ENCODE measurements at places on chromosomes 7 and 10. TPM values are rescaled to one million over a fixed set of nuclear protein-coding genes. Genes with fewer than 3 reads are reported as not detected.

The FAM107B gene
- 239 TPM for total RNA-seq

The CDHR1 gene
- total RNA-seq = 1.1 TPM

The TNPO3 gene
- total RNA-seq = 39.9 TPM

The DDC gene
- total RNA-seq = not detected

The UBTD1 gene
- total RNA-seq = 2.4 TPM

The CTNNA3 gene
- not detected for total RNA-seq

The PKD2L1 gene
- not detected for total RNA-seq

DNA sequence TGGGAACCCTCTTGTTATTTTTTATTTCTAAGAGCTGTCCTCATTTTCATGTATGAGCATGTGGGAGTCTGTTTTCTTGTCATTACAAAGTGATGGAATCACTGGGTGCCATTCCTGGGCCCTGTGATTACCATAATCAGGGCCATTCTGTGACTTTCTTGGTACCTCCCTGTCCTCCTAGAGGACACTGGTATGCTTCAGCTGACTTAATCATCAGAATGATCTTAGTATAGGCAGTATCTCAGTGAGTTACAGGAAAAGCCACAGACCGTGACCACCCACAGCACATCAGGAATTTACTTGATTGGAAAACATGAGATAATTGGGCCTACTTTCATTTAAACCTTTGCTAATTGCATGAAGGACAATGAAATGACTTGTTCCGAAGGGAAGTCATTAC lies 7.2 kb downstream of the NOM1 start:
- DNase-seq = no peak

DNA sequence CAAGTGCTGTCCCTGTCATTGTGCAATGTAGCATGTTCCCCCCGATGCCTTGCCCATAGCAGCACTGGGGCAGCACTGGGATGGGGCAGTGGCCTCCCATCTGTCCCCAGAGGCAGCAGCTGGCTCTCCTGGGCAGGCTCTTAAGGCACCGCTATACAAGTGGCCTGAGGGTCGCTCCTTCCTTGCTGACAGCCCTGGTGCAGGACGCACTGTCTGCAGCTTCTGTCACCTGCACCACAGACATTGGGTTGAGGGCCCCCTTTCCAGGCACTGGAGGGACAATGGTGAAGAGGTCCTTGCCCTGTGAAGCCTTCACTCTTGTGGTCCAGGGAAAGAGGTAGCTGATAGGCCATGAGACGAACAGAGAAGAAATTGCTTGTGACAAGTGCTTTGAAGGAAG lies 10.6 kb downstream of the CPSF4 start:
- DNase-seq = no peak

GRCh38 chr7:2734751-2735571 lies 47.0 kb downstream of the AMZ1 start:
- peak; percentile 11 for DNase-seq

DNA sequence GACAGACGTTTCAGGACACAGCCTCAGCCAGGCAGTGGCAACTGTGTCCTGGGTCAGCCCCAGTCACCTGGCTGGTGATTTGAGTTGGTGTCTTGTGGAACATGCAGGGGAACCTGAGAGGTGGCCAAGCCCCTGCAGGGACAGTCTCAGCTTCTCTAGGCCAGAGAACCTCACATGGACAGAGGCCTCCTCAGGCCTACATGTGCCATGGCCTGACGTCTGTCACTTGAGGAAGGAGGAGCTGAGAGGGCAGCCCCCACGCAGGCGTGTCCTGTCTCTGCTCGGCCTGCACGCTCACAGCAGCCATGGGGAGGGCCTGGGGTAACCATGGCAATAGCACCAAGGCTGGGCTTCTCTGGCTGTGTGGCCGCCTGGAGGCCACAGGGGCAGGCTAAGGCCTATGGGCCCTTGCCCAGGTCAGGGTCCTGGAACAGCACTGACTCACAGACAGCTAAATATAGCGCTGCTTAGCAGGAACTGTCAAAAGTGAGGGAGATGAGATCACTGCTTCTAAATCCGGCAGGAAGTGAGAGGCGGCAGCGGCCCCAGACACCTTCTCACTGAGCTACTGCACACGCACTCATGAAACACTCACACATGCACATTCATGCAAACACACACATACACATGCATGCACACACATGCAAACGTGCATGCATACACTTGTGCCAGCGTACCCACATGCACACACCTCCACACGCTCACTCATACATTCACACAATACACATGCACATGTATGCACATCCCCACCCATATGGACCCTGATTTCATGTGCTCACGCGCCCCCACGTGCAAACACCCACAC lies 57.0 kb downstream of the YKT6 start:
- DNase-seq = peak; percentile 52

GRCh38 chr7:100163006-100163531 lies 4.5 kb upstream of the TRAPPC14 start:
- no peak for DNase-seq

DNA sequence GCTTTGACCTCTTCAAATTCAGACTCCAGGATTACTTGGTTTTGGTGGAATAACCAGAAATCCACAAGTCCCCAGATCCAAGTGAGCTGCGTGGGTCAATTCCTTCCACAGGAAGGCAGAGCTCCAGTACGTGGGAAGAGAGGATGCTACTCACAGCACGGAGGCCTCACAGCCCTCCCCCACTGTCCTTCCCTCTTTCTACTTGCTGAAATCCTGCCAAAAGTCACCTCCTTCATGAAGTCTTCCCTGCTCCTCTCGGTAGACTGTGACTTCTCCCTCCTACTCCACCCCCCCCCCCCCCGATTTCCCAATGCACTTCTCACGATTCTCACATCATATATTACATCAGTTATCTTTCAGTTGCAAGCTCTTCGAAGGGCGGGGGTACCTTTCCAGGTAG lies 12.3 kb downstream of the CAMK2G start:
- DNase-seq = no peak

- DNase-seq = peak; percentile 57
These were observed 11.5 kb upstream of the OGA start for GRCh38 chr10:101829561-101830315.

DNA sequence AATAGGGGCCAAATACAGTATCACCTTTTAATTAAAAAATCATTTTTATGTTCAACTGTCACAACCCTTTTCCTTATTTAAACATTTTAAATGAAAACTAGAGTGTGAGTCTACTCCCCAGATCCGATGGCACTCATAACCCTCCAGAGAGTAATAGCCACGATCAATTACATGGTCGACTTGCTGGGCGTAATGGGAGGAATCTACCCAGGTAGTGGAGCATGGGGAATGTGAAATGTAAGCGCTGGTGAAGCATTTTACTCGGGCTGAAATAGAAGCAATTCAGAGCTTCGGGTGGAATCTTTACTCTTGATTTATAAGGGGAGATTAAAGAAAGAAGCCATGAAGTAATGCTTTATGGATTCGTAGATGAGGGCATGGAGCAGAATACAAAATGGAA lies 321.9 kb downstream of the ACTR3B start:
- no peak for DNase-seq
